ENCODE measurements at places on chromosomes 16 and 17.

DNA sequence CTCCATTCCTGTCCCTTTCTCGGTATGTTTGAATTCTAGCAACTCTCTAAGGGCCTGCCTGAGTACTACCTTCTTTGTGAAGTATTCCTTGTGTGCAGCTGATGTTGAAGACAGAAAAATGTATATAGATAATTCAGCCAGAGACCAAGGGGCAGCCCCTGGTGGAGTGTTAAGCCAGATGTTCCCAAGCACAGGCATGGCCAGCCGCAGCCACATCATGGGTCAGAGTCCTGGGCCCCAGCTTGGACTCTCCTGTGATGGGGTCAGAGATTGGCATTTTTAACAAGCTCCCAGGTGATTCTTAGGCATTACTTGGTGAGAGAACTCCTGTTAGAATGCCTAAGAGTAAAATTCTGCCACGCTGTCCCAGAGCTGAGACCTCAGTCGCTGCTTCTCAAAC, 100.8 kb downstream of the IRF8 start:
- DNase-seq: no peak

DNA sequence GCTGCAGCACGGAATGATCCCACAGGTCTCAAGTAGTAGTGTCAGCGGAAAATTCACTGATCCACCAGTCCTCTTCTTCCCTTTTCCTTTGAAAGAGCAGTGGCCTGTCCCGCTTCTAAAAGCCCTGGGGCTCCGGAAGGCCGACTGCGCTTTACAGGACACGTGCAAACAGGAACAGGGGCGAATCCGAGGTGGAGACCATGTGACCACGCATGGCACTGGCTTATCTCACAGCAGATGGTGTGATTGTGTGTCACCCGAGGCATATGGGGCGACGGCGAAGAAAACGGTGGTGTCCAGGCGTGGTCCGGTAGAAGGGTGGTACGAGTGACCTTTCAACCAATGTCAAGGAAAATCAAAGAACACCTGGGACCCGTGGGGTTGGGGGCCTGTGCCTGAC, 12.0 kb upstream of the KCNJ18 start:
- no peak for DNase-seq

DNA sequence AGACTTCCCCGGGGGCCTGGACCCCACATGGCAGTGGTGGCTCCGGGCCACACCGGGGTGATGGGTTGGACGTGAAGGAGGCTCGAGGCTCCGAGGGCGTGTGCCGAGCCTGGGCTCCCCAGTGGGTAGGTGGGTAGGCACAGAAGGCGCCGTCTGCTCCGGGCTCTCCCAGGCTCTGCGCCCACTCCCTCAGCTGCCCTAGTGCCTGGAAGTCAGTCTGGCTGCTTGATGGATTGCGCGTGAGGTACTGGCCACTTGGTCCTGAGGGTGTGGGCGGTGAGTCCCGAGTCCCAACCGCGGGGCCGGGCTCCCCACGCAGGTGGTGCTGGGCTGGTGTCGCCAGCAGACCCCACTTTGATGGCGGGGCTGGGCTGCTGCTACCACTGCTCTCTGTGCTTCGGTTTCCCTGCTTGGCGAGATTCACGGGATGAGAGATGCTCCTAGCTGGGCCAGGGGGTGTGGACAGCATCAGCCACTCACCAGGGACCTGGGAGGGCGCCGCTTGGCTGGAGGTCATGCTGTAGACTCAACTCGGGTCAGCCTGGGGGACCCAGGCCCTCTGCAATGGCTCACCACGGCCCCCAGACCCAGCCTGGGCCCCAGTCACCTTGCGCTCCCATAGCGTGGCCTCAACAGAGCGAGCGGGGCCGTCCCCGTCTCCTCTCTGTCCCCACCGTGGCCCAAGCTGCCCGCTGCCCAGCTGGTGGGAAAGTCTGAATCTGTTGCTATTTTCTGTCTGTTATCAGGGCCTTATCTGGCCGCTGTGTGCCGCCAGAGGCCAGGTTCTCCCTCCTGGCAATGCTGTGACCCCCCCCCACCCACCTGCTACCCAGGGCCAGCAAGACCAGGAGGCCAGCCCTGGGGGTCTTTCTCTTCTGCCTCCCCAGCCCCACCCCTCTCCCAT, 26.1 kb downstream of the ZFPM1 start:
- DNase-seq: no peak

DNA sequence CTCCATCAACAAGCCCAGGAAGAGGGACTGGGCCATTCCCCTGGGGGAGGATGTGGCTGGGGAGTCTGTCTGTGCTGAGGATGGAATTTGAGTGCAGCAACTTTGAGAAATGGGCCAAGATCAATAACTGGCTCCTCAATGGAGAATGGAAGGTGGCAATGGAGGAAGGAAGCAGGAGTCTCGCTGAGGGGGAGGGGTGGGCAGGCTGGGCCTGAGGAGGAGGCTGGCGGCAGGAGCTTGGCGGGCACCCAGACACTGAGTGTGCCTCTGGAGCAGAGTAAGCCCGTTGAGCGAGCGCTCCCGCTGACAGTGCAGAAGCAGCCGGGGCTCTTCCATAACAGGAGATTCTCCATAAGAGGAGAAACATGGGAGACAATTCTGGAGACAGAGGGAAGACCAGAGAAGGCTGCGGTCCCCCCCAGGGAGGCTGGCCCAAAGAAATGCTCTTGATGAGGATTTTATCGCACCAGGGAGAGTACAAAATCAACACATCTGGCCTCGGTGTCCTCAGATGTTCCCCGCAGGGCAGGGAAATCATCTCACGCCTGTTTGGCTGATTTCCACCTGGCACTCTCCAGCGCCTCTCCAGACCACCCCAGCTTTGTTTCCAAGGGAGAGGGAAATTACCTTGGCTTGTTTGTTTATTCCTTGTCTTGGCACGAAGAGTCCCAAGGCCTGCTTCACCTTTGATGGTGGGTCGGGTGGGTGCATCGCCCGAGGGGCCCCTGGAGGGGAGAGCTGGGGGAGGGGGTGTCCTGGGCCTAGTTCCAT, 2.8 kb upstream of the MMP15 start:
- DNase-seq: no peak

DNA sequence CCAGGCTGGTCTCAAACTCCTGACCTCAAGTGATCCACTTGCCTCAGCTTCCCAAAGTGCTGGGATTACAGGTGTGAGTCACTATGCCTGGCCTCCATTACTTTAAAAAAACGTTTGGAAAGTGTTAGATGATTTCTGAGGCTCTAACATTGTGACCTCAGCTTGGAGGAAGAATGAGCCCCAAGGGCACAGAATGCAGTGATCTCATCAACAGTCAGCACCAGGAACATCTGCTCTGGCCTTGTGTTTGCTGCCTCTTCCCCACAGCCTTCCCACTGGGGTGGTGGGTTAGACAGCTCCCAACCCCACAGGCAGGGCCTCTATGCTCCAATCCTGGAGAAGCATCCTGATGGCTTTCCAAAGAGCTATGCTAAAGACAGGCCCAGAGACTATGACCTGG, 37.7 kb upstream of the SREBF1 start:
- no peak for DNase-seq

DNA sequence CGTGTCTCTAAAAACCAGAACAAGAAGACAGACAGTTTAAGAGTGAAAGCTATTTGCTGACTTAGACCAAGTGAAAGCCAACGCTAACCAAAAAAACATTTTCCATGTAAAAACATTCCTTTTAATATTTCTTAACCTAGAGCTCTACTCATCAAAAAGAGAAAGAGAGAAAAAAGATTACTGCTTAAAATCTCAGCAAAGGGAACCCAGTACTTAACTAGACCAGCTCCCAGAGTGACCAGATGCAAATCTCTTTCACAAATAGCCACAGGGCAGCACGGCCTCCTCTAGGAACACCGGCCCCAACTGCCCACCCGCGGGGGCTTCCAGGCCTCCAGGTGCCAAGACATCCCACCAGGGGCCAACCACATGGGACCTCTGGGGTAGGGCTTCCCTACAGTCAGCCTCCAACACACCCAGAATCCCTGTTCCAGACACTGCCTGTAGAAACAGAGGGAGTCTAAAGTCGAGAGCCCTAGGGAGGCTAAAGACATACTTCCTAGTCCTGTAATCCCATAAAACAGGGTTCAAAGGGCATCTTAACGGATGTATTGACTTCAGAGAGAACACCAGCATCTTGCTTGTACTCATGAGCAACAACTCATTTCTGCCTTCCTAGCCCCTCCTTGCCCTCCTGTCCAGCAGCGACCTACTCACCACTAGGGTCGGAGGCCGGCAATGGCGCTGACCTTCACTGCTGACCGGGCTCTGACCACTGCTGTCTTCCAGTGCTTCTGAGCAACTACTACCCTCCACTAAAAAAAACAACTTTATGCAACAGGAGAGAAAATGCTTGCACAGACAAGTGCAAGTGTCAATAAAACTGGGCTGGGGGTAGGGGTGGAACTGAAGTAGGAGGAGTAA, 21.3 kb downstream of the ZCCHC14 start:
- no peak for DNase-seq

- DNase-seq: no peak
Observed at GRCh38 chr16:54521327-54521726, 234.7 kb upstream of the IRX3 start.

DNA sequence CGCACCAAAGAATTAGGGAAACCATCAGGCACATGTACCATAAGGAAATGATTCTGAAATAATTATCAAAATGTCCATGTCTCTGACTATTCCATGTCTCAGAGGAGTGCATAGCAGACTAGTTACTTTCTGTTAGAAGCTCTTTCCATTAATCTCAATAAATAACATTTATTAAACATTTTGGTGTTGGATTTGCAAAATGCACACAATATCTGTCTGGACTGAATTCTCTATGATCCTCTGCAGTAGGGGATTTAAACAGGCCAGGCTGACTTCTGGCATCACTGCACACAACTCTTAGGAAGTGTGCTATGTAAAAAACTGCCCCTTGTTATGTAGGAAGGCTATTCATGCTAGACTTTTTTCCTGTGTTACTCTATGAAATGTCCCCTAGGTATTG, 283.3 kb upstream of the CDH5 start:
- DNase-seq: no peak

- no peak for DNase-seq
Observed at GRCh38 chr17:55086635-55087058, 118.1 kb downstream of the STXBP4 start.
